Left renal cortex interstitium (tissue), 4 donors: ENCODE measurements at places on chromosomes 16 and 17. TPM values are rescaled to one million over a fixed set of nuclear protein-coding genes. Genes with fewer than 3 reads are reported as not detected.

DNA sequence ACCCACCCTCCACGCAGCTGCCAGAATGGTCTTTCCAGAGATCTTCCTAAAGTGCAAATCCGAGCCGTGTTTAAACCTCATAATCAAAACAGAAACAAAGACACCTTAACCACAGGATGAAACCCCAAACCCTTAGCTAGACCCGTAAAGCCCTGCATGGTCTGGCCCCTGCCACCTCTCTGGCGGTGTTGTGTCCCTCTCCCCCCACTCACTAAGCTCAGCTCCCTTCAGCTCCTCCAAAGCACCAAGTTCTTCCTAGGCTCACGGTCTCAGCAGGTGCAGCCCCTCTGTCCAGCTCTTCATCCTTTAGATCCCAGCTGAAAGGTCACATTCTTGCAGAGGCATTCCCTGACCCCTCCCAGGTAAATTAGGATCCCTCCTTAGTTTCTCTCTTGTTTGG is 4.4 kb upstream of the NXPH3 start:
- DNase-seq: no peak

DNA sequence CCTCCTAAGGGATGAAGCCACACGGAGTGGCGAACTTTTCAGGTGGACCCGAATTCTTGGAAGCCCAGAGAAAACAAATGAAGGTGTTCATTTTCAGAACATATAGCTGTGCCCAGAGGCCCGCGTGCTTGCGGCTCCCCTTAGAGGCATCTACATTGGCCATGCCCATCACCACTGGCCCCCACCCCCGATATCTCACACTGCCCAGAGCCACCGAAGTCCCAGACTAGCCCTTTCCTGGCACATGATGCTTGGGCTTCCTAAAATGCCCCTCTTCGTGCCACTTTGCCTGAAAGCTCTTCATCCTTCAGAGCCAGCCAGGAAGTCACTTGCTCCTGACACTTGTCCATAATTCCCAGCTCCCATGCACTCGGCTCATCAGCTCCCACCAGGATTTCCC is 2.1 kb upstream of the HEXIM1 start:
- no peak for DNase-seq

- no peak for DNase-seq
Observed at GRCh38 chr16:11996433-11997330, 20.1 kb downstream of the SNX29 start.

DNA sequence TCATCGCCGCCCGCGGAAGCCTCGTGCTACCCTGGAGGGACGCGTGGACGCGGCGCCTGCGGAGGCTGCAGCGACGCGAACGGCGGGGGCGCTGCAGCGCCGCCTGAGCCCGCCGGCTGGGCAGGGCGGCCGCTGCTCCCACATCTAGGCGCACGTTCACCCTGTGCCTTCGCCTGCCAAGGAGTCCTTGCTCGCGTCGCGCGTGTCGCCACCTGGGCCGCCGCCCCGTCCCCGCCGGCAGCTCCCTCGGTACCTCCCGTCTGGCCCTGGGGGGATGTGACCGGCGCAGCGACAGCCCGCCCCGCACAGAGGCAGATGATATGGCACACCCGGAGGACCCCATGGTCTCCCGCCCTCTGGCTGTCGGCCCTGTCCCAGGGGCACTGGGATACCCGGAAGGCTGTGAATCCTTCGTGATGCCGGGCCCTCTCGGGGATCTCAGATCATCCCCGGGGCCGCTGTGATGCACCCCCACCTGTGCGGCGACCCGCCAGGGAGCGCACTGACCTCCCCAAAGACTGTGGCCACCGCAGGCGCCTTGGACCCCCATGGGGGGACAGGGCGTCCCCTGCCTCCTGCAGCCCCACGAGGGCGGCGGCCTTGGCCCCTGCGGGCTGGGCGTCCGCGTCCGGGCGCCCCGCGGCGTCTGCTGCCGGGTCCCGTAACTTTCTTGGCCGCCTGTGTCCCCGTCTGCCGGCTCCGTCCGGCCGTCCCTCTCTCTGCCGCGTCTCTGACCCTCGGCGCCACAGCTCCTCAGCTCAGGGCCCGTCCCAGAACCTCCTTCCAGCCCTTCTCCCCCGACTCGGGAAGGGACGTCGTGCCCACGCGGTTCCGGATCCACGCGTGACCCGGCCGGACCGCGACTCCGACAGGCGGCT is 689 bp upstream of the TBC1D24 start:
- DNase-seq: no peak

DNA sequence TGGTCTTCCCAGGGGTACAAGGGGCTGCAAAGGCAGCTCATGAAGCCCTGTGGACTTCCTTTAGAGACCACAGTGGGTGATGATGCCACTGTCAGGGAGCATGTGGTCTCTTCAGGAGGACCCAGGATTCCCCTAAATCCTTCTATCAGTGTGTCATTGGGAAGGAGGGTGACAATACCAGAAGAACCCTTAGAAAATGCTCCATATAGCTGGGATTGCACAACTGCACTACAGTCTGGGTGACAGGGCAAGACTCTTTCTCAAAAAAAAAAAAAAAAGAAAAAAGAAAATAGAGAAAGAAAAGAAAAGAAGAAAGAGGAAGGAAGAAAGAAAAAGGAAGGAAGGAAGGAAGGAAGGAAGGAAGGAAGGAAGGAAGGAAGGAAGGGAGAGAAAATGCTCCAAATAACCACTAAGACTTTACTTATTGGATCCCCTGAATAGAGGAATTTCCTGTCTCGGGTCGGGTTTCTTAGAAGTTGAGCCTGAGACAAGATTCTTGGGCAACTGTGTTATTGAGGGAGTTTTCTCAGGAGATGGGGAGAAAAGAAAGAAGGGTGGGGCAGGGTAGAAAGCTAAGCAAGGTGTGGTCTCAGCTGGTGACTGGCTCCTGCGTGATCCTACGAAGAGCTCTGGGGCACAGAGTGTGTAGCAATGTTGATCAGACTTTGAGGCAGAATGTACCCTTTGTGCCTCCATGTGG is 83.1 kb upstream of the DNAH9 start:
- no peak for DNase-seq

GRCh38 chr17:8117980-8118768 is at the start of gene ALOXE3:
Gene ALOXE3 (minus strand): TSS chr17:8118514. CDS start chr17:8117990, 524 bp downstream.
- no peak for DNase-seq

DNA sequence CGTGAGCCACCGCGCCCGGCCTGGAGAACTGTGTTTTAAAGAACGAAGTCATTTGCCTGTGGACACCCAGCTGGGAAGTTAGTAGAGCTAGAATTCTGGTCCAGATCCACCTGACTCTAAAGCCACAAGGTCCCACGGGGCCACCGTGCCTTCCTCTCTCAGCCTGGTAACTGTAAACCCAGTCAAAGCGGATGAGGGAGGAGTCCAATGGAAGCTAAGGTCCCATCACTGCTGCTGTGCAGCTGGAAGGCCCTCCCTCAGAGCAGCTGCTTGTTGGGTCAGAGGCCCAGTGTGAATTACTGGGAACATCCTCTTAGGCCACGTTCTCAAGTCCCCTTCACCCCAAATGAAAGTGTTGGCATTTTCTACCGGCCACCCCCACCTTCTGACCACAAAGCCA is 48.8 kb upstream of the CACNG5 start:
- no peak for DNase-seq

GRCh38 chr17:80970044-80970761 is 21.4 kb upstream of the CHMP6 start:
- no peak for DNase-seq

- no peak for DNase-seq
Observed at GRCh38 chr17:80117491-80118401, 16.4 kb downstream of the GAA start.

DNA sequence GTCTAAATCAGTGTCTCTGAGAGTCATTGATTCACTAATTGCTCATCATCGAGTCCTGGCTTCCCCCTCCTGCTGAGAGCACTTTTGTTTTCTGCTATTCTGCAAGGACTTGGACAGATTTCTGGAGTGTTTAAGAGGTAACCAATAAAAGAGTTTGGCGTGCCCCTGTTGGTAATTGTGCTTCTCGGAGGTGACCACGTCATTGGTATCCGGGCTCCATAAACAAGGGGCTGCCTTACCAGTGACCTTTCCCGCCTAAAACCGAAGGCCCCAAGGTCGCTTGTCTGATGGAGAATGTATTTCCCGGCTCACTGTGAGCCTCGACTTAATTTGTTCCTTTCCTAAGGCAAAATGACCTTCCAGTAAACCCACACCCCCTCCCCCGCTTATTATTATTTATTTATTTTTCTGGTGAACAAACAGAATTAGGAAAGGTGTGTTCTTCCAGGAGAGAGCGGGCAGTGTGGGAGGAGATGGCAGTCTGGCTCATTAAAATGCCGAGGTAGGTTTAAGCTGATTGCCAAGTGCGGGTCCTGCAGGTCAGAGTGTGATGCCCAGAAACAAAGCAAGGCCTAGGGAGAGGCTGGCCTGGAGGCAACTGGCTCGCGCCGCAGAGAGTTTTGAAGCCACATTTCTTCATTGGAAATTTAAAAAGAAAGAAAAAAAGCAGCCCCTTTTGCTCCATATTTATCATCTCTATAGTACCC is 30.2 kb downstream of the MSI2 start:
- no peak for DNase-seq

- no peak for DNase-seq
Observed at GRCh38 chr17:73703917-73704316, 59.7 kb upstream of the SDK2 start.

GRCh38 chr17:14458724-14459123 is 157.8 kb downstream of the HS3ST3B1 start:
- no peak for DNase-seq

DNA sequence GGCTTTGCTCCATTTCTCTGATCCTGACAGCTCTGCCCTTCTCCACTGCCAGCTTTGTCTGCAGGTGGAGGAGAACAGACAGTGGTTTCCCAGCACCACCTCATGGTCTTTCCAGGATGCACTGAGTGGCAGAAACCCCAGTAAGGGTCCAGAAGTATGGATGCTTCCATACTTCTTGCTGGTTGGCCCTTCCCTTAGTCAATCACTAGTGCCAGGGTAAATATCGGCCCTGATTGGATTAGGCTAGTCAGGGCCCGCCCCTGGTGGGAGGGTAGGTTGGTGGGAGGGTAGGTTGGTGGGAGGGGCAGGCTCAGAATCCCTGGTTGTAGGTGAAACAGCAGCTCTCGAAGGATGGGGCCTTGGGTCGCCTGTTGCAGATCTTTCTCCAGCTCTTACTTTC is 10.2 kb downstream of the RNF213 start:
- DNase-seq: no peak

- no peak for DNase-seq
Observed at GRCh38 chr16:56199164-56199563, 7.9 kb downstream of the GNAO1 start.

GRCh38 chr16:1464196-1464893 is 10.5 kb downstream of the CLCN7 start:
- DNase-seq: no peak

DNA sequence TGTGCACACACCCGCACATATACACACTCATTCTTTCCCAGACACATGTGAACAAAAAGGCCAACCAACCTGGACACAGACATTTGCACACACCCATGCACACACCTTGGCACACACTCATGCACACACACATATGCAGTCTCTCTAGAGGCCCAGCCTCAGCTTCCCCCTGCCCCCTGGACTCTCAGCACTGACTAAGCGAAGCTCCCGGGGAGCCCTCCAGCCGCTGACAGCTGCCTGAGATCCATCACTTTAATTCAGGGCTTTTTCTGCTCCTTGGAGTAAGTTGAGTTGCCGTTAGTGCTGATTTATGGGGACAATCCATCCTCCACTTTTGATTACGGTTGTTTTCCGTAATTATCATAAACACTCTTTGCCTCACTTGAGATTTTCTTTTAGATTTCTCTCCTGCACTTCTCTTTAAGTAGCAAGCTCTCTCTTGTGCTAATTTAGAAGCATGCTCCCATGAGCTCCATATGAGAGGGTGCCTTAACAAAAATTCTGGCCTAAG is 158.6 kb upstream of the CDC42EP4 start:
- DNase-seq: no peak

DNA sequence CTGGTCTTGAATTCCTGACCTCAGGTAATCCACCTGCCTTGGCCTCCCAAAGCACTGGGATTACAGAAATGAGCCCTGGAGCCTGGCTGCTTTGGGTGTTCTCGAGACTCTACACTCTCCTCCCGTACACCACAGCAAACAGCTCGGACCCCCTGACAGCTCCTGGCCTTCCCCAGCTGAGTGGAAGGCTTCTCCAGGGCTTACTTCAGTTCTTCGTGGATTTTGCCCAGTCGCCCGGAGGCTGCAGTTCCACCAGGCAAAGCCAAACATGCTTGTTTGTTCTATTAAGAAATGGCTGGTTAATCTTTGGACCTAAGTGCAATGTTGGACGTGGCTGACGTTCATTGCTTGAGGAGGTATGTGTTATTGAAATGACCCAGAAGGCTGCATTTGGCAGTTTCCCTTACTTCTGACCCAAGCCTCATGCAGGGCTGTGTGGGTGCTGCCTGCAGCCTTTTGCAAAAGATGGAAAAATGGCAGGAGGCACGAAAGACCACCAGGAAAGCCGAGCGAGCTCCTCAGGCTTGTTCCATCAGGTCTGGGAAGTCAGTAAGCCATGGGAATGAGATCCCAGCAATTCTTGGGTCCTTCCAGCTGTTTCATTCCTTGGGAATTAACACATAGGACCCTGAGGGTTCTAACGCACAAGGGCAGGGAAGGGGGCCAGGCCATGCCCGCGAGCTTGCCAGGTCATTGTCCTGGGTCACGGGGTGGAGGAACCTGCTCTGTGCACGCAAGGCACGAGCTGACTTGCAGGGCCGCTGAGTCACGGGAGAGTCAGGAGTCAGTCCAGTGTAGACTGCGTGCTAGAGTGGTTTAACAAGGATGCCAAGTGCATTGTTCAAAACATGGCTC is 23.9 kb upstream of the KLHDC4 start:
- DNase-seq: no peak

DNA sequence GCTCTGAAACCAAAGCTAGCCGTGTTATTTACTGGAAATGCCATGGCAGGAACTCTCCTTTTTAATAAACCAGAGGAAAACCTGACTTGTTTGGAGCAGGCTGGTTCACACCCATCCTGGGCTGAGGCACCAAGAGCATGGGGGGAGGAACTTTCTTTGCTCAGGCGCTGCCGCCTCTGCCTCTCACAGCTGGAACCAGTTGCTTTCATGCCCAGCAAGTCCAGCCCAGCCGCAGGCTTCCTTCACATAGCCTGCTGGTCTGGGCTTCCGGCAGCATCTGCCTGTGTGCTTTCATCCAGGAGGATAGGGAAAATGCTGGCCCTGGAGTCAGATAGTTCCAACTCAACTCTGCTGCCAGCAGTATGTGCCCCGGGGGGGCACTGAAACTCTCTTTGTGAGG is 88.1 kb upstream of the ASIC2 start:
- no peak for DNase-seq

DNA sequence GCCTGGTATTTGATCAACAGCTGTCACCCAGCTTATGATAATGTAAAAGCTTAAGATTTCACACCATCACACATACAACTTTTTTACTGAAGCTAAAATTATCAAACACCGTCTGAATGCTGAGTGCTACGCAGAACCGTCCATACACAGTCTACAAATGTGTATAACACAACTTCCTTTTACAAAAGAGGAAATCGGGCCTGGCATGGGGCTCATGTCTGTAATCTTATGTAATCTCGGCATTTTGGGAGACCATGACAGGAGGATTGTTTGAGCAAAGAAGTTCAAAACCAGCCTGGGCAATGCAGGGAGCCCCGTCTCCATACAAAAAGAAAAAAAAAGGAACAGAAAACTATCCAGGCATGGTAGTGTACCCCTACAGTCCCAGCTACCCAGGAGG is 19.6 kb upstream of the QRICH2 start:
- no peak for DNase-seq

Gene TBC1D3D
- 4.2 TPM for polyA plus RNA-seq

Gene MRPL10
- 52.1 TPM for polyA plus RNA-seq

Gene PRR14
- 43.4 TPM for polyA plus RNA-seq

Gene C17orf107
- 1.2 TPM for polyA plus RNA-seq

Gene PNMT
- 2.3 TPM for polyA plus RNA-seq

Gene HSF5
- 0.40 TPM for polyA plus RNA-seq

Gene PLA2G10
- polyA plus RNA-seq: 0.17 TPM

Gene CUEDC1
- polyA plus RNA-seq: 56.9 TPM

Gene PERCC1
- polyA plus RNA-seq: 0.22 TPM

Gene RBFOX1
- 2.3 TPM for polyA plus RNA-seq

Gene PIK3R5
- polyA plus RNA-seq: 0.56 TPM
